Hematopoietic multipotent progenitor cell treated with erythropoietin and hydrocortisone succinate and interleukin-3 and kit ligand, for 15 days (in vitro differentiated cells): ENCODE measurements at places on chromosomes 16 and 17.

DNA sequence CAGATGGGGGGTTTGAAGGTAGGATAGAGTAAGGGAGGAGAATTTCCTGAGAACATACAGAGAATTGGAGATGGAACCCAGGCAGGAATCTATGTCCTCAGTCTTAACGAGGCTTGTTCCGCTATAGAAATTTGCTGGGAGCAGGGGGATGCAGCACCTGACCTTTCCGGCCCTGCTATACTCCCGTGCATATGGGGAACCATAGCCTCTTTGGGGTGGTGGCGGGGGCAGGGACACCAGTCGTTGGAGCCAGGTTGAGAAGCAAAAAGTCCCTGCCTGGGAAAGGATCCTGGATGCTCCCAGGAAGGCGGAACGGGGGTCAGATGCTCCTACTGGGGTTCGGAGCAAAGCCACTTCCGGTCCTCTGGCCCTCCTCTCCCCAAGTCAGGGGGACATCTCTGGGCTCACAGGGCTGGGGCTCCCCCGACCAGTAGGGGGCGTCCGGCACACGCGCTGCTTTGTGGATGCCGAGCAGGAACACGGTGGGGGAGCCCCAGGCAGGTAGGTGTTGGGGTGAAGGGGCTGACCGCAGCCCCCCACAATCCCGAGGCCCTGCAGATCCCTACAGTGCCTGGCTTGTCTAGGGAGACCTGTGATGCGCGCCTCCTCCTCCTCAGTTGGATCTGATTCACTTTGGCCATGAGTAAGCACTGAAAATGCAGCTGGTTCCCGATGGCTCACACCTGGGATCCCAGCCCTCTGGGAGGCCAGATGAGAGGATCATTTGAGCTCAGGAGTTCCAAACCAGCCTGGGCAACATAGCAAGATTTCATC lies 15.5 kb upstream of the TFAP4 start:
- peak; percentile 71 for DNase-seq

GRCh38 chr17:55322453-55322985 lies 57.8 kb downstream of the HLF start:
- no peak for DNase-seq

GRCh38 chr17:82177761-82178498 lies 34.7 kb downstream of the CCDC57 start:
- DNase-seq = no peak

DNA sequence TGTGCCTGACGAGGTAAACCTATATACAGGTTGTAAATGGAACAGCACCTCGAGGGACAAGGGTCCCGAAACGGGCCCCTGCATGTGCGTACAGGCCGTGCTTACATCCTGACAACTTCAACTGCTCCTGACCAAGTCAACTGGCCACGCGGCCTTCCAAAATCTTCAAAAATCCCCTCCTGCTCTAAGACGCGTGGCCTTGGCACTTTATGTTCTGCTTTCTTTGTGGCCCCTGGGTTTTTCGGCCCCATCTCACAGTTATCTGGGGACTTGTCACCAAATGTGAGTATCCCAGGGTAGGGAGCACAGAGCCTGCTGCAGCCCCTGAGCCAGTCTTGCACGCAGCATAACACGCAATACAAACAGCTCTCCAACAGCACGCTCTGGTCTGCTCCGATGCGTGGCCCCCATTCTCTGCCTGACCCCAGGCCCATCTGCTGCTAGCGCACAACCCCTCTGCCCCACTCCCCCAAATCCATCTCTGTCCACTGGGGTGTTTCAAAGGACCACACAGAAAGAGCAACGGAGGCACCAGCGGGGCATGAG lies 659 bp downstream of the RPH3AL start:
- DNase-seq = no peak

DNA sequence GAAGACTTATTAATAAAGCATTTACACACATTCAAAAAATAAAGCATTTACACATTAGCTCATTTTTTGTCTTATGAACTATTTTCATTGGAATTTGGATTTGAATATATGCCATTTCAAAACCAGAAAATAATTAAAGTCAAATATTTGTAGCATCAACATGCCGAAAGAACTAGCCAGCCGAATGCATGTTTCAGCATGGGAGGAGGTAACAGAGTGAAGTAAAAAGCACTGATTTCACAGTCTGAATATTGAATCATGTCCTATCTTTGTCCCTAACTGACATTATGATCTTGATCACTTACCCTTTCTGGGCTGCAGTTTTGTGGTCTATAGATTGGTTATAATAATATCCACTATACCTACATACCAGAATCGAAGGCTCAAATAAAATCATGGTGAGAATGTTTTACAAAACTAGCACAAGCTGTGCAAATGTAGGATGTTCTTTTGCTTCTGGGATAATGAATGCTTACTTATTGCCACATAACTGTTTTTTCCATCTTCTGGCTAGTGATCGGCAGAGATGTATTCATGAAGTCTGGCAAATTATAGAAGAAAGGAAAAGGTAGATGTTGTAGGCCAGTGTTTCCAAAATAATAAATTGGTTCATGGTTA lies 84.7 kb downstream of the TUBD1 start:
- no peak for DNase-seq

GRCh38 chr17:79497777-79498348 lies 113.0 kb downstream of the RBFOX3 start:
- DNase-seq = no peak

DNA sequence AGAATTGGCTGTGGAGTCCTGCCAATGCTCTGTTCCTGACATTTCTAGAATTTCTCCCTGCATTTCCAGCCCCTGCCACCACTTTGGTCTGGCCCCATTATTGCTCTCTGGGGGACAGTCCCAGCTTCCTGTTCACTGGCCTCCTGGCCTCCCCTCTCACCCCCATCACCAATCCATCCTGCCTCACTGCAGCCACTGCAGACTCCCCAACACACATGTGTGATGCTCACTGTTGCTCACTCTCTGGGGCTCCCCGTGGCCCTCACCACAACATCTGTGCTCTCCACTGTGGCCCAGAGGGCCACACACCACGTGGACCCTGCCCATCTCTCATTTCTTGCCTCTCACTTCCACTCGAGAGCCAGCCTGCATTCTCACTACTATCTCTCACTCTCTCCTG lies 64.6 kb downstream of the SREBF1 start:
- no peak for DNase-seq

- no peak for DNase-seq
These were observed 2.2 kb downstream of the TIMP2 start for GRCh38 chr17:78922816-78923498.

DNA sequence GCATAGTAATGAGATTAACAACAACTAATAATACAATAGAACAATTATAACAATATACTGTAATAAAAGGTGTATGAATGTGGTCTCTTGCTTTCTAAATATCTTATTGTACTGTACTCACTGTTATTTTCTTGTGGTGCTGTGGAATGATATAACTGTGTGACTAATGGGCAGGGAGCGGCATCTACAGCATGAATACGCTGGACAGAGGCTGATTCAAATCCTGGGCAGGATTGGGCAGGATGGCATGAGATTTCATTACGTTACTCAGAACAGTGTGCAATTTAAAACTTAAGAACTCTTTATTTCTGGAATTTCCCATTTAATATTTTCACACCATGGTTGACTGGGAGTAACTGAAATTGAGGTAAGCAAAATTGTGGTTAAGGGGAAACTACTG lies 1239.8 kb upstream of the GOT2 start:
- DNase-seq = no peak

GRCh38 chr17:12107905-12108304 lies 87.2 kb downstream of the MAP2K4 start:
- no peak for DNase-seq

DNA sequence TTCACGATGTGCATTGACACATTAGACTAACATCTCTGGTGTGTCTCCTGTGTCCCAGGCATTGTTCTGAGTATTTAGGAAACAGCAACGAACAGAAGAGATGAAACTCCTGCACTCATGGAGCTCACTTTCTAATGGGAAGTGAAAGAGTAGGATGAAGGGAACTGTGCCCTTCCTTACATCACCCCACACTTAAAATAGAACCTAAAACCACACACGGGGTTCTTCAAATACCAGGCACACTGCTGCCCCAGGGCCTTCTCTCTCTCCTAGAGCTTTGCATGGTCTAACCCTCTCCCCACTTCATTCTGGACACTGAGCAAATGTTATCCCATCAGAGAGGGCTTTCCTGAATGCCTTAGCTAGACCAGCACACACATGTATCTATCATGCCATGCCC lies 33.7 kb downstream of the TRIM25 start:
- DNase-seq = no peak

GRCh38 chr16:28924762-28925385 lies at the start of gene RABEP2:
TSS of gene RABEP2 (minus strand) at chr16:28925238. CDS start at chr16:28925163, 75 bp downstream.
- peak; percentile 90 for DNase-seq

DNA sequence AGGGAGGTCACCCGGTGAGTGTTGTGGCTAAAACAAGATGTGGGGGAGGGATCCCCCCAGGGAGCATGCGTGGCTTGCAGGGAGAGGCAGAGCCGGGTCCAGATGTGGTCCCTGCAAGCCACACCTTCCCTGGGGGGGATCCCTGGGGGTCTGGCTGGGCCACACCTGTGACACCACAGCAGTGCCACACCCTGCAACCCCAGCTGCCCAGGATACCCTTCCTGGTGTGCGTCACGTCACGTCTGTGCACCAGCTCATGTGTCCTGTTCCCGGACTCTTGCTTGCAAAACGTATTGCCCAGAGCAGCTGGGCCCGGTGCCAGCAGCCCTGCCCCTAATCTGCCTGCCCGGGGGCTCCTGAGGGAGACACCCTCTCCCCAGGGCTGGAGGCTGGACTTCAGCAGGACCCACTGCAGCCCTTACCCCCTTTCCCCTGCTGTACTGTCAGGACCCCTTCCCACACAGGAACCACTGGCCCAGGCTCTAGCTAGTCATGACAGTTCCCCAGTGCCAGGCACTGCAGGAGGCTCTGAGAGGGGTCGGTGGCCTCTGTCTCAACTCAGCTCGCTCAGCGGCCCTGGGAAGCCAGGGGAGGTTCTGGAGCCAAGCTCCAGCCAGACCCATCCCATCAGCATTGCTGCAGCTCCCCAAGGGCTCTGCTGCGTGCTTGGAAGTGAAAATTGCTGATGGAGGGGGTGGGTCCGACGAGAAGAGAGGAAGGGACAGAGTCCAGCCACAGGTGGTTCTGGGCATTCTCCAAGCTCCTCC lies 25.8 kb upstream of the ACSF3 start:
- DNase-seq = no peak

- DNase-seq = no peak
These were observed 17.8 kb downstream of the CLUH start for GRCh38 chr17:2693561-2694380.

GRCh38 chr17:59388069-59388556 lies 56.7 kb downstream of the YPEL2 start:
- DNase-seq = no peak

- DNase-seq = no peak
These were observed at the start of gene CMTM2 for GRCh38 chr16:66578651-66579531. TSS of gene CMTM2 (plus strand) at chr16:66579463. CDS start at chr16:66579608, 145 bp downstream.

DNA sequence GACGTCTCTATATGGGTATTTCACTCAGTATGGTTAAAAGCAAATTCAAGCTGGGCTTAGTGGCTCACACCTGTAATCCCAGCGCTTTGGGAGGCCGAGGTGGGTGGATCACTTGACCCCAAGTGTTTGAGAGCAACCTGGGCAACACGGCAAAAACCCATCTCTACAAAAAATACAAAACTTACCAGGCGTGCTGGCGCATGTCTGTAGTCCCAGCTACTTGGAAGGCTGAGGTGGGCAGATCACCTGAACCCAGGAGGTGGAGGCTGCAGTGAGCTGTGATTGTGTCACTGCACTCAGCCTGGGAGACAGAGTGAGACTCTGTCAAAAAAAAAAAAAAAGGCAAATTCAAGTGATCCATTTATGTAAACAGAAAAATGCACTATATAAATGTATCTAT lies 1.3 kb upstream of the TNFRSF17 start:
- DNase-seq = no peak

GRCh38 chr17:30956764-30957374 lies 14.0 kb upstream of the RNF135 start:
- no peak for DNase-seq

- DNase-seq = no peak
These were observed 26.3 kb downstream of the ZZEF1 start for GRCh38 chr17:4116516-4116915.

DNA sequence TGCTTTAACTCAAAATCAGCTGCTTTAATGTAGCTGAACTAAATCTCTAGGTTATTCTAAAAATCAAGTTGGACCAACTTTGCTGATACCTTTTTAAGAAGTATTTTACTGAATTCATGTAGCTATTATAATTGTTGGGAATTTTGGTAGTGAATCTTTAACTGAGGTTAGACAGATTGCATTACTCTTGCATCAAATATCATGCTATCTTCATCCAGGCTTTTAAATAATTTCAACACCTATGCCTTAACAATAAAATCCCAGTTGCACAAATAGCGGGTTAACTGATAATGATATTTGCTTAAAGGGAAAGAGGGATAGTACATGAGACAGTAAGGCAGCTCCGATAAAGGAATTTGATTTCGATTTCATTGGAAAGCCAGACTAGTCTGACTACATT lies 241.3 kb upstream of the TBX2 start:
- no peak for DNase-seq

- DNase-seq = peak; percentile 69
These were observed 30.6 kb upstream of the ETV4 start for GRCh38 chr17:43576563-43577229.

- no peak for DNase-seq
These were observed 29.2 kb downstream of the SALL1 start for GRCh38 chr16:51121850-51122249.

DNA sequence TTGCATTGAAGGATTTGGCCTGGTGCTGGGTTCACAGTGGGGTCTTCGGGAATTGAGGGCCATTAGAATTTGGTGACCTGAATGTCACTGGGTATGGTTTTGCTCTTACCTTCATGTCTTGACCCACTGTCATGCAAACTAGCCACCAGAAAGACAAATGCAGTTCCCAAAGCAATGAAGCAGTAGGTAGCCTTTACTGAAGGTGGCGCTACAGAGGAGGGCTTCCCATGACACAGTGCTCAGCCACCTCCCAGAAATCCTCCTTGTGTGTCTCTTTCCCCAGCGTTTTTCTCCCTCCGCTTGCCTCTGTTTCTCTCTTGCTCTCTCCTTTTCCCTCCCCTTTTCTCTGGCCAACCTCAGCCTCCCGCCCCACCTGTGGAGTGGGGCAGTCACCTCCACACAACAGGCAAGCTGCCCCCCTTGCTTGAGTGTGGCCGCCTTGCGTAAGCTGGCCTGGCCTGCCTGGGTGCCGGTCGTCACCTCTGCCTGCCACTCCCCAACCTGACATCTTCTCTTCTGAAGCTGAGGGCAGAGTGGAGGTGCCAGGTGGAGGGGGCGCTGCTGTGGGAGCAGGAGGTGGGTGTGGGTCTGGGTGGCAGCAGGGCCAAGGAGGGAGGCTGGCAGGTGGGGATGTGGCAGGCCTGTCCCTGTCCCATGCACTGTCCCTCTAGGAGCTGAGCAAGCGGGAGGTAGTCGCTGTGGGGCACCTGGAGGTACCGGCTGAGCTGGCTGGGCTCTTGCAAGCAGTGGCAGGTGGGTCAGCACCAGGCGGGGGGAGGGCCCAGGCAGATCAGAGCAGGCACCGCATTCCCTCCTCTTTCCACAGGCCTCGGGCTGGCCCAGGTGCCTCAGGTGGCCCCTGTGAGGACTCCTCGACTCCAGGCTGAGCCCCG lies 34.7 kb downstream of the MYO15A start:
- no peak for DNase-seq
